Myocyte (in vitro differentiated cells): ENCODE measurements at places on chromosomes 1 and 21.

DNA sequence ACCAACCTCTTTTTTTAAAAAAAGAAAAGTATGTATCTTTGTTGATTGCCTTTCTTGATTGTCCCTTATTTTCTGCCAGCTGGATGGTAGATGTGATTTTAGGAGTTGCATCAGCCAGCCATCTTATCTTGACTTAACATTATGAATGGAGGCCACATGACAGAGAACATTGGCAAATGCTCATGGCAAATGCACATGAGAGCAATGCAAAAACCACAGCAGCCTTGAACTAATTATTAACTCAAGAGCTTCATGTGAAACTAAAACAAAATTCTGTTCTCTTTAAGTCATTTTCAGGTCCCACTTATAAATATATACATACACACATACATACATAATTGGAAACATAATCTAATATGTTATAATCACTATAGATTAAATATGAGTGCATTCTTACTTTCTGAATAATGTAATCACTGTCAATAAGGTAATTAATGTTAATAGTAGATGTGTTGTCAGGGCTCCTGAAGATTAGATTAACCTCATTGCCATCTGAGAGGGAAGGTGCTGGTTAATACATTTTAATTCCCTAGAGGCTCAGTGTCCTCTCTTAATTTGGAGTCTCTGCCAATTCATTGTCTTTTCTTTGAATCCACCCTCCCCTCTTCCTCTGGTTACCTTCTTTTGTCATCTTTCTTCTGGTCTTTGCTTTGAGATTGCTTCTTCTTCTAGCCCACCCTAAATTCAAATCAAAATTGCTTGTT, 962.2 kb downstream of the ADGRL2 start:
- no peak for DNase-seq

DNA sequence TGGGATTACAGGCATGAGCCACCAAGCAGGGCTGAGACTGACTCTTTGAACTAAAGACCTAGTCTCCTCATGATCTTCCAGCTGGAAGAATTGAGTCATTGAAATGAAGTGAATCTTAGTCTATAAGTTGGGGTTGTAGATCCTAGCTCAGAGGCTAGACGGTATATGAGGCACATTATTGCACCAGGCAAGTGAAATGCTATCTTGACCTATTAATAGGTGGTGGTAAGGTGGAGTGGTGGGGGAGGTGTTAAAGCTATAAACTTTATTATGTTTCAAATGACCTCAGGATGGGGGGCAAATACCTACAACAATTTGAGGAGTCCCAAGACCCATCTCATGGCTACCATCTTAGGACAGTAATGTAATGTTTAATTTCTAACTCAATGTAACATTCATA, 36.8 kb upstream of the SLC16A1 start:
- DNase-seq = no peak

DNA sequence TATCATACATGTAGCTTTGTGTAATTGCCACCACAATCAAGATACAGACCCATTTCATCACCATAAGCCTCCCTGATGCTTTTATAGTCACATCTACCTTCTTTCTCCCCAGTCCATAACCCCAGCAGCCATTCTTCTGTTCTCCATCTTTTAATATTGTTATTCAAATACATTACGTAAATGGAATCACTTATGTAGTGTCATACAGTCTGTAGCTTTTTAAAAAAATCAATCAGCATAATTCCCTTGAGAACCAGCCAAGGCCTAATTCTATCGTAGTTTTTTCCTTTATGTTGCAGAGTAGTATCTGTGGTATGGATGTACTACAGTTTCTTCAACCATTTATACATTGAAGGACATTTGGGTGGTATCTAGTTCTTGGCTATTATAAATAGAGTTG, 31.6 kb upstream of the WDR26 start:
- no peak for DNase-seq

DNA sequence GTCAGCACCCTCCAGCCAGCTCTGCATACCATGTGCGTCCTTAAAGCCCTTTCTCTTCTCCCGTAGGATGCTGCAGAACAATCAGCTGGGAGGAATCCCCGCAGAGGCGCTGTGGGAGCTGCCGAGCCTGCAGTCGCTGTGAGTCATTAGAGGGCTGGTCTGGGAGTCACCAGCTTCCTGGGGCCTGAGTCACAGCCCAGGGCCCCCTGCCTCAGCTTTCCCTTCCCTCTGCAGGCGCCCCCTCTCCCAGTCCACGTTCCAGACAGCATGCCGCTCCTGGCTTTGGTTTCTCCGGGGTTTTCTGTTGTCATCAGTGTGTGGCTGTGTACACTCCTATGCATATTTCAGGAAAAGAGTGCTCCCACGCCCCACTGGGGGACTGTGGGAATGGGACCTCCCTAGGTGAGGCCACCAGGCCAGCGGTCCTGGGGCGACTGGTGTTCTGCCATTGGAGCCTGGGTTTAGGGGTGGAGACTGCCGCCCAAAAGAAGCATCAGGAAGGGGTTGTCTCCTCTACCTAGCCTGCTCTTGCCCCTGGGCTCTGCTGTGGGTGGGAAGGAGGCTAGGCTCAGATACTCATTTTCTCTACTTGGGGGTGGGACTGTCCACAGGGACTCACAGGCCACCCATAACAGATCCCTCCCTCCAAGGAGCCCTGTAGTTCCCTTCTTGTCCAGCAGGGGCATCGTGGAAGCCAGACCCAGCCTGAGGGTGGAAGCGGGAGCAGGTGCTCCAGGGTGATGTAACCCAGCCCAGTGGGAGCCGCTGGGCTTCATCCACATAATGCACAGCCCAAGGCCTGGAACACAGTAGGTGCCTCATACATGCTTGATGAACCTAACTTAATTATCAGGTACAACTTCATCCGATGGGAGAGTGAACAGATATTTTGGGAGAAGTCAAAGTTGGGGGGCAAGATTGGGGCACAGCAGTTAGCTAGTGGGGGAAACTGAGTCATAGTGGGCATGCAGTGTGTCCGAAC, 42.5 kb downstream of the LGR6 start:
- peak; percentile 93 for DNase-seq

DNA sequence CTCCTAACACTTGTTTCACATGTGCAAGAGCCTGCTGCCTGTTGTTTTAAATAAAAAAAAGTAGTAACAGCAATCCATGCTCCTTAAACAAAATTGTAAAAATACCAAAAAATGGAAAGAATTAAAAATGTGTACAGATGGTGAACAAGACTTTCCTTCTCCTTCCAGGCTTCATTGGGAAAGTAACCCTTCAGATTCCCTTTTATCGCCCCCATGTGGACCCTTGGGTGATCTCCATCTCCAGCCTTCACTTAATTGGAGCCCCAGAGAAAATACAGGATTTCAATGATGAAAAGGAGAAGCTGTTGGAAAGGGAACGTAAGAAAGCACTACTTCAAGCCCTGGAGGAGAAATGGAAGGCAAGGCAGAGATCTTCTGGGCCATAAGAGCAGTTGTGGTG, 14.2 kb downstream of the VPS13D start:
- no peak for DNase-seq

GRCh38 chr1:202709276-202710041, 795 bp downstream of the SYT2 start:
- no peak for DNase-seq
